ENCODE measurements at places on chromosomes 4 and X. TPM values are rescaled to one million over a fixed set of nuclear protein-coding genes. Genes with fewer than 3 reads are reported as not detected.

PDE5A gene
- polyA plus RNA-seq, result 14.6 TPM

SOD3 gene
- 30.0 TPM for polyA plus RNA-seq

USP26 gene
- not detected for polyA plus RNA-seq

ANXA10 gene
- polyA plus RNA-seq, result 0.28 TPM

Measured in hindlimb muscle (tissue), 1 donor.